ENCODE measurements at places on chromosomes 1 and 21.
A peak's percentile ranks its signal among the peaks of the same experiment; 100 is the strongest.

DNA sequence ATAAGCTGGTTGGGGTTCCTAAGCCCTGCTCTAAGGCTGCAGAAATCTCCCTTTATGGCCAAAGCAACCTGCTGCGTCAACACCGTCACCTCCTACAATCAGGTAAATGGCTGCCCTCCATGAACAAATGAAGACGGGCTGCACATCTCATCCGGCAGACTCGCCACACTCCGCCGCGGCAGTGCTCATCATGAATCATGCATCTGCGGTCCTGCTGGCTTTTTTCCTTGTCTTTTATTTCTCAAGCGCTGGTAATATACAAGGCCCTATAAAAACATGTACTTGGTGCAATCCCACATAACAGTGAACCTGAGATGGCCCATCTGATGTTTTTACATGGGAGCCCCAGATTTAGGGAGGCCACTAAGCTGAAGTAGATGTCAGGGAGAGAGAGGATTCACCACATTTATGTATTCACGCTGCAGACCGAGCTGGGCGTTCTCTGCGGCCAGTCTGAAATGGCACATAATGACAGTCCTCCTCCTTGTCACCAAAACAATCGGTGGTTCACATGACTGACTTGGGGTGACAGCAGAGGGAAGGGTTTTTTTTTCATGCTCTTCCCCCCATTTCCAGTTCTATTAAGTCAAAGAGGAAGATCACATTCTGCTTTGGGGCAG lies 91.6 kb downstream of the KAZN start:
- DNase-seq: no peak

DNA sequence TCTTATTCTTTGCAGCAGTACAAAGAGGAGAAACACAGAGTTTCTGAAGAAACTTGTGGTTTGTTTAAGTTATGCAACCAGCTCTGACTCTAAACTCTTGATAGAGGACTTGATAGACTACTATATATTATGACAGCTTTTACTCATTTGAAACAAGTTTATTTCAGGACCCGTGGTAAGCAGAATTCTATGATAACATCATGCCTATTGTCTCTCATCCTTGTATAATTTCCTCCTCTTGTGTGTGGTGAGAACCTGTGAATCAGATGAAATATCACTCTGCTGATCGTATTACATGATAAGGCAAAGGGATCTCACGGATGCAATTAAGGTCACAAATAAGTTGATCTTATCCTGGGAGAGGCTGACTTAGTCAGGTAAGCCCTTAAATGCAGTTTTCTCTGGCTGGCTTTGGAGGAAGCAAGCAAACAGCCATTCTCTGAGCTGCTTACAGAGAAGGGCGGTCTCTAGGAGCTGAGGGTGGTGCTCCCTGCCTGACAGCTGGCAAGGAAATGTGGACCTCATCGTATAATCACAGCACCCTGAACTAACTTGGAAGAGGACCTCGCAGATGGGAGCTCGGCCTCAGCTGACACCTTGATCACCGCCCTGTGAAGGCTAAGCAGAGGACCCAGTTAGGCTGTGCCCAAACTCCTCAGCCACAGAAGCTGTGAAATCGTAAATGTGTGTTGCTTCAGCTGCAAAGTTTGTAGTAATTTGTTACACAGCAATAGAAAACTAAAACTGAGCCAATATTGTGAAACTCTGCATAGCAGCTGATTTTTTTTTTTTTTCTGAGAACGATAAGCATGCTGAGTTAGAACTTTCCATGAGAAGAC lies 151.1 kb upstream of the DPT start:
- DNase-seq: no peak

GRCh38 chr1:93817819-93818569 lies 61.0 kb downstream of the DNTTIP2 start:
- no peak for DNase-seq

- DNase-seq: no peak
Measured at GRCh38 chr1:171115280-171115897, 24.7 kb downstream of the FMO3 start.

DNA sequence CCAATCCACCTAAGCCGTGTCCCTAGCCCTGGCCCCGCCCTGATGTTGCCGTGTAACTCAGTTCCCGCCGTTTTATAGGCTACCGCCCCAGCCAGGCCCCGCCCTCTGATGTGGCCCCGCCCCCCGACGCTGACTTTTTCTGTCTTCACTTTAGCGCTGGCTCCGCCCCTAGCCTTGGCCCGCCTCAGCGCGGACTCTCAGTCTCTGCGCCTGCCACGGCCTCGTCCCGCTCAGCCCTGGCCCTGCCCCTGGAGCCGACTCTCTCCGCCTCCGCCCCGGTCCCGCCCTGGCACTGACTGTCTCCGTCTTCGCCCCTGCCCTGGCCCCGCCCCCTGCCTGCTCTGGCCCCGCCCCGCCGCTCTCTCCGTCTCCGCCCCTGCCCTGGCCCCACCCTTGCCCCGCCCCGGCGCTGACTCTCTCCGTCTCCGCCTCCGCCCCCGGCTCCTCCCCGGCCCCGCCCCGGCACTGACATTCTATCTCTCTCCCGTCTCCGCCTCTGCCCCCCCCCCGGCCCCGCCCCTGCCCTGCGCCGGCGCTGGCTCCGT lies 5.2 kb downstream of the MATN1 start:
- DNase-seq: peak; percentile 100

Measured in activated naive CD4-positive, alpha-beta T cell (primary cell).